ENCODE measurements at places on chromosomes 3 and 15.

DNA sequence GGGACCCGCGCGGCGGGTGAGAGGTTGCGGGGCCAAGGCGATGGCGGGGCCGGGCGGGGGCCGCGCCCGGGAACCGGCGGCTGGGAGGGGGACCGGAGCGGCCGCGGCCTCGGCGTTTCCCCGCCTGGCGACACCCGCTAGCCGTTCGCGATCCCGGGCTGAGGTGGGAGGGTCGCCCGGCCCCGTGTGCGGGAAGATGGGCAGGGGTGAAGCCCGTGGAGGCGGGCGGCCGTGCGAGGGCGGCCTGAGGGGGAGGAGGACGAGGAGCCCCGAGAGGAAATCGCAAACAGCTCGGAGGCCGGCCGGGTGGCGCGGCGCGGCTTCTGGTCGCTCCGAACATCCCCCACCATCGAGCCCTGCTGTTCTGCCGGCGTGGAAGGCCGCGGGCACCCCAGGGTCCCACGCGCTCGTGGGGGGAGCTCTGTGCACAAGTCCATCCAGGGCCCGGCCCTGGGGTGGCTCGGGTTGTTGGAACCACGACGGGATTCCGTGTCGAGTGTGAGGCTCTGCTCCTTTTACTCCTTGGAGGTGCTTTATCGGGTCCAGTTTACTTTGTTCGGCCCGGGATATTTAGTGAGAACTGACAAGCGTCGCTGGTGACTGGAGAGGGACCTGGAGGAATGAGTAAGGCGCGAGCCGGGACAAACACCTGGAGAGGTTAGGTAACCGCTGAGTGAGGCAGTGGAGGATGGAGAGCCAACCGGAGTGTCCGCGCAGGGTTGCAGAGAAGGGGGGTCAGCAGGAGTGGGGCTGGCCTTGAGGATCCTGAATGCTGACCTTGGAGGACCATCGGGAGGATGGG lies 728 bp downstream of the CRTC3 start:
- peak; percentile 2 for DNase-seq

GRCh38 chr3:150761831-150762661 lies 923 bp downstream of the SIAH2 start:
- peak; percentile 11 for DNase-seq

GRCh38 chr3:10933021-10933420 lies 59.5 kb upstream of the SLC6A1 start:
- DNase-seq = no peak

- no peak for DNase-seq
Measured at GRCh38 chr15:27683121-27683520, 416.0 kb downstream of the OCA2 start.

DNA sequence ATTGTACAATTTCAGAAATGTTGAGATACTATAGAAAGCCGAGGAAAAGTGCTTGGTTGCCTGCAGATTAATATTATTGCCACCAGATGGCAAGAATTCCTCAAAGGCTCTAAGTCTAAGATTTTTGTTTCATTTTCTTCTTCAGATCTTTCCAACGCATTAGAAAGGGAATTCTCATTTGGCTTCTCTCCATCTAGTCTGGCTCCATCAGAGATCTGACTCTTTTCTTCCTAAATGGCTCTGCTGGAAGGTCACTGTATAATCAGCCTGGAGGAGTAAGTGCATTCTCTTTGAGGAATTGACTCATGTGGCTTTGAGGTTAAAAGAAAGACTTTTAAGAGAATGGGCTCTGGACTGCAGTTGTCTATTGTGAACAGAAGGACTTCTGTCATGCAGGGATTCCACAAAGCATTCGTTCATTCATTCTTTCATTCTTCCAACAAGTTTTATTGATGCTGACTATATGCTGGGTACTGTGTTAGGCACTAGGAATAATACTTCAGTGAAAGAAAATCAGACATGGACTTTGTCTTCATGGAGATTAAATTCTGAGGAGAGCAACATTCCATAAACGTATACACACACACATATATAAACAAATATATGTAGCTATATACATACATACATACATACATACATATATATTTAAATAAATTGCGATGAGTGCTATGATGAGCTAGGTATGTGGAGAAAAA lies 55.3 kb downstream of the SLC28A2 start:
- peak; percentile 0 for DNase-seq
